ENCODE measurements at places on chromosomes 11 and 22.

- no peak for DNase-seq
Measured at GRCh38 chr11:72635933-72636332, 38.3 kb downstream of the PDE2A start.

- DNase-seq, result no peak
Measured at GRCh38 chr22:41949297-41949965, 2.5 kb upstream of the CENPM start.

GRCh38 chr11:75269896-75270295, 29.3 kb downstream of the TPBGL start:
- peak; percentile 15 for DNase-seq

GRCh38 chr11:119892311-119892808, 163.4 kb upstream of the NECTIN1 start:
- no peak for DNase-seq

- DNase-seq, result no peak
Measured at GRCh38 chr11:87063982-87064381, 26.2 kb downstream of the TMEM135 start.

DNA sequence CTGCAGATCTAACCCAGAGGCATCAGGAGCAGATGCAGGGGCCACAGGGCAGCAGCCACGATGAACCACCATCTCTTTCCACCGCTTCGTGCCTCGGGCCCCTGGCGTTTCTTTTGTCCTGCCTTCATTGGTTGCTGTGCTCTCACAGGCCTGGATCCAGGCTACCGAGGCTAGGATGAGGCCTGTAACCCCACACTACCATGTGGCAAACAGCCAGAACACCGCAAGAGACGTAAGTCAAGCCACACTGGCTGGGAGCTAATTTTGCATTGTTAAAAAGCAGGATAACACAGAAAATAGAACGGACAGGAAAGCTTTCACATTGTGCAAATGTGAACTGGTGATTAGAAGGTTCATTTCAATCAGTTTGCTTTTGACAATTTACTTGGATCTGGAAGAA, 15.7 kb upstream of the ARFGAP3 start:
- DNase-seq, result no peak

Measured in left forelimb (tissue), 1 donor.